ENCODE measurements at places on chromosomes 6 and 20.

- no peak for DNase-seq
Observed at GRCh38 chr20:36744764-36745191, 1.1 kb downstream of the NDRG3 start.

- DNase-seq, result peak; percentile 58
Observed at GRCh38 chr20:35617397-35618262, 2.0 kb downstream of the SPAG4 start.

DNA sequence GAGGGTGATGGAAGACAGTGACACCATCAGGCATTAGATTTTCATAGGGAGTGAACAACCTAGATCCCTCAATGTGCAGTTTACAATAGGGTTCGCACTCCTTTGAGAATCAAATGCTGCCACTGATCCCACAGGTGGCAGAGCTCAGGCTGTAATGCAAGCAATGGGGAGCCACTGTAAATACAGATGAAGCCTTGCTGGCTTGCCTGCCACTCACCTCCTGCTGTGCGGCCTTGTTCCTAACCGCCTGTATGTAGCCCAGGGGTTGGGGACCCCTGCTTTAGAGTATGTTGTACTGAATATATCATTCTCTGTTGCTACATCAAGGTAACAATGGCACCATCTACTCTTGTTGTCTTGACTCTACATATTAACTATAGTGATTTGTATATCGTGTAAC lies 37.1 kb downstream of the TPD52L1 start:
- DNase-seq, result no peak

- DNase-seq, result no peak
Observed at GRCh38 chr6:170093276-170093657, 197.6 kb downstream of the DLL1 start.

- no peak for DNase-seq
Observed at GRCh38 chr20:61629602-61630390, 377.7 kb downstream of the CDH4 start.

DNA sequence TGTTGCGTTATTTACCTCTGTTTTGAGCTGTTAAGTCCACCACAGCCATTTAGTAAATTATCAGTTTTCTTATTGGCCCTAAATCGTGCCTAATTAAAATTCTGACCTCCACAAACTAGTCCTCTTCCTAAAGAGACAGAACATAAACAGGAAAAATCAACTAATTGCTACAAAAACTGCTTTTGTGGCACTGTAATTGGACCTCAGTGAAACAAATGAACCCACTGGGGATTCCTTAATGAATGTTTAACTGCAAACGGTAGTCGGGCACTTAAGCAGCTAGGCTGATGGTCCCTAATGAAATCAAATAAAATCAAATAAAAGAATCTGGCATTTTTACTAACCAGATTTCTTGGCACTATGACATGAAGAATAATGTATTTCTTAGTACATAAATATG lies 513.4 kb upstream of the SLC35B3 start:
- no peak for DNase-seq

DNA sequence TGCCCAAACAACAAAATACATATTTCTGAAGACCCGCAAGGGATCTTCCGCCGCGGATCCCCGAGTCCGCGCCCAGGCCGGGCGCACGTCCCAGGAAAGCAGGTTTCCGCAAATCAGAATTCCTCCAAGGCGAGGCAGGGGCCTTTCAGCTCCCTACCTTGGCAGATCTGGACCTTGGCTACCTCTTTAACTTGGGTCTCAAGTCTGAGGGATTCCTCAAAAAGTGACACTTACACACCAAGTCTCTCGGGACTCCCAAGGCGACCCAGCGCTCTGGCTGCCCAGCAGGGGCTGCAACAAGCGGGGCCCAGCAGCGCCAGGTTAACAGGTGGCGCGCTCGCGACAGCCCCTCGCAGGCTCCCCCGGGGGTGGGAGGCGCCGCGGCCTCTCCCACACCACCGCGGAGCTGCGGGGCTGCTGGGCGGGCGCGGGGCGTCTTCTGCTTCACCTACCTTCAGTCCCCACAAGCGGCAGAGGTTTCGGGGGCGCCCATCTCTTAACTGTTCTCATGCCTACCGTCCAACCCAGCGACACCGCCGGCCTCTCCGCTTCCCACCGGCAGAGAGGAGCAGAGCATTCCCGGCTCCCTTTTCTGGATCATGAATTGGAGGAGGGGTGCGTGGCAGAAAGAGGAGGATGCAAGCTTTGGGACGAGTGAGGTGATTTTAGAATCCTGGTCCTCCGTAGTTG lies 414 bp downstream of the SIM1 start:
- no peak for DNase-seq

DNA sequence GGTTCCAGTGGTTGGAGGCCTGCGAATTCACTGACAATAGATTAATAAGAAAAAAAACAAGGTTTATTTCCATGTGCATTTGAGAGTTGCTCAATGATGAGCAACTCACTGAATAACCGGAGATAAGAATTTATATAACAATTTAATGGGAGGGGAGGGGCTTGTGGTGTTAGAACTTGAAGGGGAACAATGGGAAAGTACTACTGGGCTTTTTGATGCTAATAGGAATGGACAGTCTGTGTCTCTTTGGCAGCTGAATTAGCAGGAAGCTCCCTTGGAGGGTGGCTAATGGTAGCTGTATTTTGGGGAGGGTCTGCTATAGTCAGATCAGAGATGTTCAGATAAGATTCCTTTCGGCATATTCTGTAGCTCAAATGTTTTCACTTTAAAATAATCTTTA lies 62.4 kb upstream of the GMDS start:
- DNase-seq, result no peak

GRCh38 chr6:142913511-142914047 lies 31.4 kb downstream of the HIVEP2 start:
- DNase-seq, result peak; percentile 67

GRCh38 chr6:79042088-79042798 lies 35.8 kb downstream of the PHIP start:
- DNase-seq, result no peak

GRCh38 chr6:168206186-168206585 lies 113.4 kb downstream of the DACT2 start:
- no peak for DNase-seq

DNA sequence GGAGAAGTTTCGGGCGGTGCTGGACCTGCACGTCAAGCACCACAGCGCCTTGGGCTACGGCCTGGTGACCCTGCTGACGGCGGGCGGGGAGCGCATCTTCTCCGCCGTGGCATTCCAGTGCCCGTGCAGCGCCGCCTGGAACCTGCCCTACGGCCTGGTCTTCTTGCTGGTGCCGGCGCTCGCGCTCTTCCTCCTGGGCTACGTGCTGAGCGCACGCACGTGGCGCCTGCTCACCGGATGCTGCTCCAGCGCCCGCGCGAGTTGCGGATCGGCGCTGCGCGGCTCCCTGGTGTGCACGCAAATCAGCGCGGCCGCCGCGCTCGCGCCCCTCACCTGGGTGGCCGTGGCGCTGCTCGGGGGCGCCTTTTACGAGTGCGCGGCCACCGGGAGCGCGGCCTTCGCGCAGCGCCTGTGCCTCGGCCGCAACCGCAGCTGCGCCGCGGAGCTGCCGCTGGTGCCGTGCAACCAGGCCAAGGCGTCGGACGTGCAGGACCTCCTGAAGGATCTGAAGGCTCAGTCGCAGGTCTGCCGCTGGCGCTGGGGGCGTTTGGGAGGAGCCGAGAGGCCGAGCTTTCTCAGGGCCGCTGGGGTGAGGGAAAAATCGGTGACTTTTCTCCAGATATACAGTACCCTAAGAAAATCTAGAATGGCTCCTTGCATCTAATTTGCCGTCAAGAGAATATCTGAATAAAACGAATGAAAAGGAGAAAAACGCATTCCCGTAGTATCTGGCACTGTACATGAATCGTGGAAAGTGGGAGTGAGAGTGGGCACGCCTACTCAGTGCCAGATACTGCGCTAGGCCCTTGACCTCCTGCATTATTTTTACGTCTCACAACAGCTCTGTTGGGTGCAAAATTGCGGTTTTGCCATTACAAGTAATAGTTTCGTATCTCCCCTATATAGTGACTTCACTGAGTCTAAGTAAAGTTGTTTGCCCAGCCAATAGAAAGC lies 1.0 kb downstream of the CALHM6 start:
- DNase-seq, result peak; percentile 65

GRCh38 chr6:44733126-44733525 lies 345.6 kb downstream of the CDC5L start:
- no peak for DNase-seq

GRCh38 chr6:158037771-158038170 lies 56.1 kb downstream of the SYNJ2 start:
- DNase-seq, result no peak

DNA sequence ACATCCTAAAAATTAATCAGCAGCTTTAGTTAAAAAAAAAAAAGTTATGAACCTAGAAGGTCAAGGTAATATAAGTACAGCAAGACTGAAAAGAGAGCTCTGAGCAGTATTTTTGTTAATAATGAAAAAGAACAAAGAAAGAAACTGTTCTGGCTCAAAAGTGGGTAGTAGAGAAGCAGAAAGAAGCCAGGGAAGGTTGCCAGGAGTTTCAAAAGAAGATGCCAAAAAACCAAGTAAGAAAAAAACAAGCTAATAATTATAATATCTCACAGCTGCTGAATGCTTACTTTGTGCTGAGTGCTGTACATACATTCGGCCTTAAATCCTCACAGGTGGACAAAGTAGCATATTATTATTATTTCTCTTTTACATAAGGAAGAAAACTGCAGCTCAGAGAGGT lies 31.9 kb downstream of the NRSN1 start:
- DNase-seq, result no peak

DNA sequence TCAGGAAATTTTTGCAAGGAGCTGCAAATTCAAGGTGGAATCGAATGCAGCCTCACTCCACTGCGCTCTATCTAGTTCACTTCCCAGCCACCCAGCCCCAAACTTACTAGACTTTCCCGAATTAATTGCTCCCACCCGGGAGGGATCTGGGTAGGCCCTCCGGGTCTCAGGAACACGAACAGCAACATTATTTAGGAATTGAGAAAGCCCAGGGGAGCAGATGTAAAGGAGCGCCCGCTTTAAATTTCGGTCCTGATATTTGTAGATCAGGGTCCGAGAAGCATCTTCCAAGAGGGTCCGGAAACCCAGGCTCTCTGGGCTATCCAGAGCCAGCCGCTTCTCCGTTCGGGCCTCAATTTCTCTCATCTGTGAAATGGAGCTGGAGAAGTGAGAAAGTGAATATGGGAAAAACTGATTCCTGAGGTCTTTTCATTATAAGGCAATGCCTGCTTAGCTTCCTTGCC lies 490 bp upstream of the ID1 start:
- DNase-seq, result no peak

GRCh38 chr6:125732398-125732797 lies 17.0 kb upstream of the HEY2 start:
- no peak for DNase-seq

GRCh38 chr6:87661503-87661902 lies 40.5 kb downstream of the AKIRIN2 start:
- no peak for DNase-seq

DNA sequence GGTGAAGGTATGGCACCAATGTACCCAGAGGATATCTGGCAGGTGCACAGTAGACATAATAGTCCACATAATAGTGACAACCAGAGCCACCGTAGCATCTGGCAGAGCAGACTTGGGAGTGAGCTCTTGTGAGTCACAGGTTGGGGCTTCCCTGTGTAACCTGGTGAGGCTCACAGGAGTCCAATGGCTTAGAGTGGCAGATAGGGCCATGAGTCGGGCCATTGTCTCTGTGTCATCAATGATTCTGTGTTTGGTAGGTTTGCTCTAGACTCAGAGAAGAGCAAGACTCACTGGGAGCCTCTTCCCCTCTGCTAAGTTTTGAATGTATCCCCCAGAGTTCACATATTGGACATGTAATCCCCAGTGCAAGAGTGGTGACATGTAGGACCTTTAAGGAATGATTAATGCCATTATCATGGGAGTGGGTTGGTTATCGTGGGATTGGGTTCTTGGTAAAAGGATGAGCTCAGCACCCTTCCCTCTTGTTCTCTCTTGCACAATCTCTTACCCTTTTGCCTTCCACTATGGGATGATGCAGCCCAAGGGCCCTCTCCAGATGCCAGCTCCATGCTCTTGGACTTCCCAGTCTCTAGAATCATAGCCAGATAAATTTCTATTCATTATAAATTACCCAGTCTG lies 22.6 kb upstream of the SIRPA start:
- no peak for DNase-seq

DNA sequence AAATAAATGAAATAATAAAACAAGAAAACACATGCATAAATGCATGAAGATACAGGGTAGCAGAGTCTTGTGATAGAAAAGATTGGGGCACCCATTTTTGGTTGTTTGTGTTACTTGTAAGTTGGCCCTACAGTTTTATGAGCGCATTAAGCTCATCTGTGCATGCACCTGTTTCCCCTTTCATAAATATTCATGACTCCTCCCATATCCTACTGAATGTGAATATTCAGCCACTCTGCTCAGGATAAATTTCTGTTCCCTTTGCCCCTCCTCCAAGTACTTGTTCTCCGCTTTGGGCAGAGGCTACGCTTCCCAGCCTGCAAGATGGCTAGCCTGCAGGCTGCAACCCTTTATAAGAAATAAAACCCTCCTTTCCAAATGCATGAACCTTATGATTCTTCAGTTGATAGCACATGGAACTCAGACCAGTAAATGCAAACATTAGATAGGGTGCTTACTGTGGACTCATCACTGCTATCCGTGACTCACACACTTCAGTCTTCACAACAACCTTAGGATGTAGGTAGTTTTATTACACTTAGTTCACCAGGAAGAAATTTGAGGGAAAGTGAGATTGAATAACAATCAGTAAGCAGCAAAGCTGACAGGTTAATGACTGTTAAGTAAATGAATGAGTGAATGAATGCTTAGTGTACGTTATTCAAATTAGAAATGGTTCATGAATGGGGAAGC lies 15.0 kb downstream of the ALDH8A1 start:
- no peak for DNase-seq

GRCh38 chr20:45209924-45210323 lies 3.1 kb downstream of the SEMG1 start:
- no peak for DNase-seq

GRCh38 chr6:84836366-84836765 lies 72.0 kb upstream of the TBX18 start:
- no peak for DNase-seq

DNA sequence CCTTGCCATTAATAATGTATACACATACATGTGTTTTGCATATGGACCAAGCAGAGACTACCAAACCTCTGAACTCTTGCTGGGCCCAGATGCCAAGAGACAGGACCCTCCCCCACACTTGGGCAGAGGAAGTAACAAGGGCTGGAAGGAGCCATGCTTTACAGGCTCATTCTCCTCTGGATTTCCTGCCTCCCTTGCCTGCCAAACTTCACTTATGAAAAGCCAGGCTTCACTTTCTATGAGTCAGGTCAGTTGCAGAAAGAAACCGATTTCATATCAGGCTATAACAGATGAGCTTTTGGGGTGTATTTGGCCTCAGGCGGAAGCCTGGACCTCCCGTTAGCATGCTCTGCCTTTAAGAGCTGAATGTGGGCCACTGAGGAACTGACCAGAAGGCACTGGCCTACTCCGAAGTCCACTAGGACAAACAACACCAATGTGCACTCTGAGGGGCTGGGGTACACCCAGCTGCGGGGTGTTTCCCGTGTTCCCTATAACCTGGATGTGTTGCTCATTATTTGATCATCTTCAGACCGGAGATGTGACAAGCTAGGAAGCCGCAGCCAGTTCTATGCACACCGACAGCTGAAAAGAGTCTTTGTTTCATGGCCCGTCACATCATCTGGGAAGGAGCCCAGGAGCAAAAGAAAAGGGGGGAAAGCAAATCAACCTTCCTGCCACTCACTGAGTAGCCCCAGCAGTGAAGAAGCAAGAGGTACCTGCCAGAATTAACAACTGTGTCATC lies 28.5 kb downstream of the HAO1 start:
- no peak for DNase-seq

GRCh38 chr6:128491100-128491581 lies 29.3 kb downstream of the PTPRK start:
- no peak for DNase-seq
